ENCODE measurements at places on chromosomes 16 and 17. TPM values are rescaled to one million over a fixed set of nuclear protein-coding genes. Genes with fewer than 3 reads are reported as not detected.

- DNase-seq: no peak
- H3K27me3 ChIP-seq: peaks cover 5% of the 10 kb centered on the region
- no peaks in the 10 kb centered on the region for H3K4me1 ChIP-seq
- no peak overlapping the region for H3K4me3 ChIP-seq
- H3K27ac ChIP-seq: no peak overlapping the region
These were observed 76.7 kb downstream of the CCT6B start for GRCh38 chr17:34884597-34884996.

- peaks cover 29% of the 10 kb centered on the region for H3K4me1 ChIP-seq
- no peaks in the 10 kb centered on the region for H3K27me3 ChIP-seq
- H3K4me3 ChIP-seq: no peak overlapping the region
- H3K27ac ChIP-seq: peak overlapping the region; percentile 66
- DNase-seq: no peak
These were observed 11.1 kb upstream of the RNF112 start for GRCh38 chr17:19399750-19400450.

ZNF624 gene
- 5.6 TPM for total RNA-seq

GRCh38 chr16:11038305-11038704 lies 93.9 kb downstream of the CLEC16A start:
- H3K36me3 ChIP-seq: peaks cover 36% of the 10 kb centered on the region
- DNase-seq: no peak
- no peak overlapping the region for H3K4me3 ChIP-seq
- no peaks in the 10 kb centered on the region for H3K27me3 ChIP-seq

- H3K4me3 ChIP-seq: no peak overlapping the region
- peaks cover 14% of the 10 kb centered on the region for H3K4me1 ChIP-seq
- H3K27me3 ChIP-seq: no peaks in the 10 kb centered on the region
- H3K36me3 ChIP-seq: no peaks in the 10 kb centered on the region
These were observed 45.2 kb downstream of the MYO1D start for GRCh38 chr17:32831627-32832243.

DNA sequence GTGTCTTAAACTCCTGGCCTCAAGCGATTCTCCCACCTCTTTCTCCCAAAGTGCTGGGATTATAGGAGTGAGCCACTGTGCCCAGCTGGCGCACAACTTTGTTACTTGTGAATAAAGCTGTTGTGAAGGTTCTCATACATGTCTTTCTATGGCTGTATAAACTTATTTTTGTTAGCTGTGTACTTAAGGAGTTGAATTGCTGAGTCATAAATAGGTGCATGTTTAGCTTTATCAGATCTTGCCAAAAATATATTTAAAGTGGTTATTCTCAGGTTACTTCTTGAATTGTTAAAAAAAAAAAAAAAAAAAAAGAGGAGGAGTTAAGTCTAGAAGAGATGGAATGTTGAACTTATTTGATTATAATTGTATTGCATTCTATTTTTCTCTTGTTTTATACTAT lies 47.6 kb upstream of the IRX3 start:
- H3K36me3 ChIP-seq: no peaks in the 10 kb centered on the region
- no peak overlapping the region for H3K27ac ChIP-seq
- no peaks in the 10 kb centered on the region for H3K27me3 ChIP-seq
- DNase-seq: no peak

- H3K36me3 ChIP-seq: peaks cover 44% of the 10 kb centered on the region
- H3K4me3 ChIP-seq: no peak overlapping the region
- H3K4me1 ChIP-seq: no peaks in the 10 kb centered on the region
- no peak overlapping the region for H3K27ac ChIP-seq
- no peak for DNase-seq
- no peaks in the 10 kb centered on the region for H3K27me3 ChIP-seq
These were observed 24.8 kb downstream of the PDIA2 start for GRCh38 chr16:307691-308312.

PDIA2 gene
- 0.96 TPM for total RNA-seq

CDH11 gene
- 176 TPM for total RNA-seq
